NK-92 treated with Interleukin-12 subunit alpha and Interleukin-12 subunit beta, amount 100 ng/mL, for 24 hours (cell line): ENCODE measurements at places on chromosomes 5 and 9.

DNA sequence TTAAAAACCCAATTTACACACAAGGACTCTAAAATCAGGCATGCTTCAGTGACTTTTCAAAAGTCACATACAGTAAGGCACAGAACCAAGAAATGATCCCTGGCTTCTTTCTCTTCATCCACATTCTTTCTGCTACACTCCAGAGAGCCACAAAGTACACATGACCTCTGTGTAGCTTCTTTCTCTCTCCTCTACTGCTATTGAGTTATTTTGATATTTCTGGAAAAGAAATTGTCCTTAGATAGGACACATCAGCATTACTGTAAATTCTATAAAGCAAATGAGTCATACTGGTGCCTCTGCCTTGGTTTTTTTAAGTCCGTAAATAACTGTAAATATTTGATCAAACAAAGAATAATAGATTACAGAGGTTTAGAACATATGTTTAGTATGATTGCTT lies 96.3 kb downstream of the KIAA0825 start:
- no peak for DNase-seq

DNA sequence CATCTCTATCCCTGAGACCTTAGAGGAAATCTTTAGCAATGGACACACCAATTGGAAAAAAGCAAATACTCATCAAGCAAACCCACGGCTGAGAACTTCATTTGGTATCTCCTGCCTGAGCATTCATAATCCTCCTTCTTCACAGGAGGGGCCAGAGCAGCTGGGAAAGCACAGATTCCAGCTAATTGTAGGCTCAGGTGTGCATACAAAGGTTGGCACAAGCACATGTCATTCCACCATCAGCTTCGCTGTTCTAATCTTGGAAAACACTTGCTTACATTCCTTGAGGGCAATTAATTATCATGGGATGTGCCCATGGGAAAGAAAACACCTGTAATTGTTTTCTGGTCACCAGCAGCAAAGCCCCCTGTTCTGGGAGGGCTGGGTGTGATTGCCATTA lies 376.6 kb downstream of the SPOCK1 start:
- no peak for DNase-seq

GRCh38 chr5:60262576-60263295 lies 369.2 kb upstream of the PDE4D start:
- DNase-seq, result no peak

DNA sequence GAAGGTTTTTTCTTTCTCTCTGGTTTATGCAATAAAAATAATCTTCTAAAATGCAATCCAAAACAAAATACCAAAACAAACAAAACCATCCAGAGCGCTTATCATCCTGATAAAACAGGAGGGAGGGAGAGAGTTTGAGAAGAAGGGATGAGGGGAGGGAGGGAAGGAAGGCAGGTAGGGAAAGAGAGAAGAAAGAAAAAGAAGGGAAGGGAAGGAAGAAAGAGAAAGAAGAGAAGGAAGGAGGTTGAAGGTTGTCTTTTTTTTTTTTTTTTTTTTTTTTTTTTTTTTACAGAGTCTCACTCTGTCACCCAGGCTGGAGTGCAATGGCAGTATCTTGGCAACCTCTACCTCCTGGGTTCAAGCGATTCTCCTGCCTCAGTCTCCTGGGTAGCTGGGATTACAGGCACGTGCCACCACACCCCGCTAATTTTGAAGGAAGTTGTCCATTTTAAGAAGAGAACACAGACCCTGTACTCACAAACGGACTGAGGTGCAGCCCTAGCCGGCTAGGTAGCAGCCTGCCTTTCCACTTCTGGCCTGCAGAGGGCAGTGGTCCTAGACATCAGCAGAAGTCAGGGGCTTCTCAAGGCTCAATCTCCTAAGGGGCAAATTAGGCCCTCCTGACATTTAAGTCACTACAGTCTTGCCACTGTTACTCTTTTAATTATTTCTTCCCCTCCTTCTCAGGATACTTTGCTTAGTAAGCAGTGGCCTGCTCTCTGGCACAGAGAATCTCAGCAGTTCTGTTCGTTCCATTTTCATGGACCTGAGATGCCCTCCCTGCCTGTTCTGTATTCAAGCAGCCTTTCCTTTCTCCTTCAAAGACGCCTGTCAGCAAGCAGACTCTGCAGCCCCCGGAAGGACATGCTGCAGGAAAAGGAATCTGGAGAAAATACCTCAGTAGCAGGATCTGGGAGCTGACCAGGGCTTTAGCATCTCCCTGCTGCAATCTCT lies 76.4 kb downstream of the EPB41L4B start:
- DNase-seq, result peak; percentile 47

GRCh38 chr9:16985559-16986348 lies 115.3 kb upstream of the BNC2 start:
- DNase-seq, result no peak

DNA sequence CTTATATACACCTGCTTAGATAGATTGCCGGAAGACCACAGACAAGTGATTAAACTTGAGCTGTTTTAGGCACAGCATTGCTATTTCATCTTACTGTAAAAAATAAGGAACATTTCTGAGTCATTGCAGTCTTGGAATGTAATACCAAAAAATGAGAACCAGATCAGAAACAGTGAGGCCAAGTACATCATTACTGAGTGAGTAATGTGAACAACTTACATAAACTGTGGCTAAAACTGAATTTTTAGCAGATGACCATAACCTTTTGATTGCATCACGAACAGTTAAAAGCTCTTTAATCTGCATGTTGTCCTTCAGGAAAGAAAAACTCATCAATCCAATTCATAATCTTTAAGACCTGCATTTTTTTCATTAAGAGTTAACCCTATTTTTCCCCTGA lies 157.1 kb upstream of the FGF10 start:
- DNase-seq, result no peak

GRCh38 chr5:82375488-82376244 lies 97.5 kb upstream of the RPS23 start:
- no peak for DNase-seq
